ENCODE measurements at places on chromosomes 2 and 18. TPM values are rescaled to one million over a fixed set of nuclear protein-coding genes. Genes with fewer than 3 reads are reported as not detected.

- no peak overlapping the region for H3K4me3 ChIP-seq
- H3K27me3 ChIP-seq, result peaks cover 5% of the 10 kb centered on the region
- H3K36me3 ChIP-seq, result no peaks in the 10 kb centered on the region
- no peaks in the 10 kb centered on the region for H3K4me1 ChIP-seq
- H3K27ac ChIP-seq, result no peak overlapping the region
These were observed 8.8 kb upstream of the SNTG2 start for GRCh38 chr2:941871-942270.

- H3K27me3 ChIP-seq, result no peaks in the 10 kb centered on the region
- H3K27ac ChIP-seq, result no peak overlapping the region
- DNase-seq, result no peak
- no peak overlapping the region for H3K4me3 ChIP-seq
These were observed 51.8 kb upstream of the GPR17 start for GRCh38 chr2:127594116-127594591.

- no peak overlapping the region for H3K27ac ChIP-seq
- no peaks in the 10 kb centered on the region for H3K36me3 ChIP-seq
- no peak for DNase-seq
These were observed 240.7 kb downstream of the NRXN1 start for GRCh38 chr2:50791271-50791670.

DNA sequence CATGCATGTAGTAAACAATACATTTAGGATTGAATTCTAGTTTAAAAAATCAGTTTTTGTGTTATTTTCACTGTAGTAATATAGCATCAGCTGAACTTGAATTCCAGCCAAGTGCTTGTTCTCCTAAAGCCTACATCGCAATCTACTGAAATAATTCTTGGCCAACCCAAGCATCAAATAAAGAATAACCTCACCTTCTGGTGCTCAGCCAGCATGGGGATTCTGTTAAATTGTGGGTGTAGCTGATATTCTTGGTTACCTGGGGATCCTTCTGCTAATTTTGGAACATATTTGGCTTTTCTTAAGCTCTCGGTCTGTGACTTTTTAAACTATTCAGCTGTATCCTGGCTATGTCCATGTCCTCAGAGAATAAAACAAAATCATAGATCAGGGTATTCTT is 248.8 kb downstream of the NRXN1 start:
- DNase-seq, result no peak
- no peaks in the 10 kb centered on the region for H3K4me1 ChIP-seq
- no peaks in the 10 kb centered on the region for H3K27me3 ChIP-seq

PLGLB1 gene
- total RNA-seq, result not detected

SERPINB3 gene
- total RNA-seq, result not detected

SLC9A2 gene
- total RNA-seq, result not detected
